ENCODE measurements at places on chromosomes 5 and 9. TPM values are rescaled to one million over a fixed set of nuclear protein-coding genes. Genes with fewer than 3 reads are reported as not detected.

PELO gene
- 21.0 TPM for total RNA-seq

DNA sequence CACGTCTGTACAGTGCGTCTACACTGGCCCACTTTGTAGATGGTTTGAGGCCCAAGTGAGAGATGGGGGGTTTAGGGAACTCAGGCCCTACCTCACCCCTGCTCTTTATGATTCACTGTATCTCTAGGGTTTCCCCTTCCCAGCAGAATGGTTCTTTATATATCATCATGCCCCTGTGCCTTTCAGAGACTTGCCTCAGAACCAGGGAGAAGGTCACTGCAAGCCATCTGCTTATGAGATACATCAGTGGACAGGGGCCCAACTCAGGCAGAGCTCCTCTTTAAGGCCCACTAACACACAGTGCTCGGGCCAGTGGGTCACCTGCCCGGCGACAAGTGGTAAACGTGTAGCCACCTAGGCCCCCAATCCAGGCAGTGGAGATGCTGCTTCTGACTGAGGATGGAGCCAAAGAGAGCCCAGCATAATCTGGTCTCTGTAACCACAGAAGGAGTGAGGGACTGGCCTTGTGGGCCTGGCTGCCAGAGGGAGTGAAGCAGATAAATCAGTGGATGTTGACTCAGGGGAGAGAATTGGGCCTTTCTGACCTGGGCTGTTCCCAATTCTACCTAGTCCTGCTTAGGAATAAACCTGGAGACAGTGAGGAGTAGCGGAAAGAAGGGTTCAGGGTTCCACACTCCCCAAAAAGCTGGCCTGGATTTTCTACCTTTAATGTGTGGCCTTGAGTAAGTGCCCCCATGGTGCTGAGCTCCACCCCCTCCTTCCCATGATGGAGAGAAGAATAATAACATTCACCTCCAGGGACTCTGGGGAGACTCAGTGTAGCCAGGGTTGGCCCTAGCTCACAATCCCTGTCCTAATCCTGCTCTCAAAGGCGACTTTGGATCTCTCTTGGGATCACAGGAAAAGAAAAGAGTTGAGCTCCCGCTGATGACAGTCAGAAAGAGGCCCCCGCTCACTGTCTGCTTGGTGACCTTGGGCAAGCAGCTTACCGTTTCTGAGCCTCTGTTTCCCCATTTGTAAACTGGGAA lies 2.8 kb upstream of the DUSP1 start:
- DNase-seq = peak; percentile 68

DNA sequence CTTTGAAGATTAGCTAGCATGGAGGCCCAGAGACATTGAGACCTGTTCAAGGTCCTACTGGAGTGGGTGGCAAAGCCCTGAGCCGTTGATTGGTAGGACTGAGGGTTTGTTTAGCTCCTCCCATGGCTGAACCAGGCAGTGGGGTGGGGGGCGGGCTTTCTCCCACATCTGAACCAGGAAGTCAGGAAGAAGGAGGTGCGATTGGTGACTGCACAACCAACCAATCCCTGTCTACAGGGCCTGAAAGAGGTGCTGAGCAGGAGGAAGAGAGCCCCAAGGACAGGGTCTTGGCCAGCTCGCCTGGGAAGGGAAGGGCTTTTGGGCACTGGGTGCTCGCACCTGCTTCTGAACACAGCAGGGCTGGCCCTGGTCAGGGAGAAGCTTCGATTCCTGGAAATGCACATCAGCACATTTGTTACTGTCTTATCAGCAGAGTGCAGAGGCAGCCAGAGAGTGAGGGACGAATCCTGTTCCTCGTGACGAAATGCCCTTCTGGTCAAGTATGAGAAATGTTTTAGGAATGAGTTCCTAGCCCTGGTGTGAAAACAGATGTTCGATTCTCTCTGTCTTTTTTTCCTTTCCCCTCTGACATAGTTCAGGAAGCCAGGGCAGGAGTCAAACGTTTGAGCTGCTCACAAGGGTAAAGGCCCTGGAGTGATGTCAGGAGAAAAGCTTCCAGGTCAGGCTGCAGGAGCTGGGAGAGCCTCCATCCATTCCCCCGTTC lies 294.8 kb upstream of the KLF4 start:
- DNase-seq = no peak

- no peak for DNase-seq
These were observed 20.8 kb upstream of the ADRB2 start for GRCh38 chr5:148805326-148806290.

MARCHF11 gene
- not detected for total RNA-seq

All from left lobe of liver (tissue), 2 donors.